ENCODE measurements at places on chromosomes 16 and 17.

GRCh38 chr16:6804461-6804860, 528.2 kb upstream of the RBFOX1 start:
- no peak for DNase-seq

DNA sequence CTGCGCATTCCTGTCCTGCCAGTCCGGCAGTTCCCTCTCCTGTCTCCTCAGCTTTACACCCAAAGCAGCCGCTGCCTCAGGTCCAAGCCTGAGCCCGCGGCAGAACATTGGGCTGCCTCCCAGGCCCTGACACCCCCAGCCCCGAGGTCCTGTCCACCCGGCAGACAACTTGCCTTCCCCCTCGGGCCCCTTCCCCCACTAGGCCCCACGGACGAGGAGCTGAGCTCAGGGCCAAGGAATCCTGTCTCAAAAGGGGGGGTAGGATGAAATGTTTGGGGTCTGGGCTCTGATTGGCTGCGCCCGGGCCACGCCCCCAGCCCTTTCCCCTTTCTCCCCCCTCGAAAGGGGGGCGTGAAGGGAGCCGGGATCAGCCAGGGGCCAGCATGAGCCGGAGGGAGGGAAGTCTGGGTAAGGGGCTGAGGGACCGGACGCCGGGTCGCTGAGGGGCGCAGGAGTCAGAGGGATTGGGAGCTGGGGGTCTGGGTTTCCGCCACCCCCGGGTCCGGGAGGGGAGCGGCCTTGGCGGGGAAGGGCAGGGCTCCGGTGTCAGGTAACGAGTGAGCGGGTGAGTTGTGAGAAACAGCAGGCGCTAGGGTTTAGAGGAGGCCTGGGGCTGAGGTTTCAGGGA, at the start of gene CTF1:
Gene CTF1 (plus strand): TSS at position 354 of the 628 bp plus-strand sequence. CDS start 30 bp downstream, at position 384.
- DNase-seq = no peak

DNA sequence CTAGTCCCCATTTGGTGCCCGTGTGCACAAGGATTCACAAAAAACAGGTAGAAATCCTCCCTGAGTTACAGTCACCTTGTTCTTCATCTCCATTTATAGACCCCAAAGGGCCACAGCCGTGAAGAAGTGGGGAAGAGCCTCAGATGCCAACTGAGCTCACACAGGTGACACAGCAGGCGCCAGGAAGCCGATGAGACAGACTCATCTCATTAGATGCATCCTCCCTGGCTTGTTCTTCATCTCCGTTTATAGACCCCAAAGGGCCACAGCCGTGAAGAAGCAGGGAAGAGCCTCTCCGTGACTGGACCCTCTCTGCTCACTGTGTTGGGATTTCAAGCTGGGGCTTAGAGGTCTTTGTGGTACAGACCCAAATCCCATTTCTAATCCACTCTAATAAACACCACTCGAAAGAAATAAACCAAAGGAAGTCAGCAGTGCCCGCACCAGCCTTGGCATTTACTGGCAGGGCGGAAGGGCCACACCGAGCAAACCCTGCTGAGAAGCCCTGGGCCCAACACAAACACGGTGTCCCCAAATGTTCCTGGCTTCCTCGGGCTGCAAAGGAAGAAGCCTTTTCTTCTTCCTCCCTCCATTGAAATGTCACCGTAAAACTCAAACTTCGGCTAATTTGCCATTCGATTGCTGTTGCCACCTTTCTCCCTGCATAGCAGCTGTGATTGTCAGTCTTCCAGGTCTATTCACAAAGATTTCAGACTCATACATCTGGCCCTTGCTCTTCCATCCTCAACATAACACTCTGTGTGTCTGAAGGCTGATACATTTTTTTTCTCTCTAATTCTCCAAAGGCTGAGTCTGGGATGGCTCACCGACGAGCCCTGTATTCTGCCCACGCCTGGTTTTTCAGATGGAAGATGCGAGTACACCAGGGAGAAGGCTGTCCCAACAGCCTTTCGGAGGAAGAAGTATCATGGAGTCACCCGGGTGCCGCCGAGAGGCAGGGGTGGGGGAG, 44.9 kb upstream of the DOC2B start:
- no peak for DNase-seq

GRCh38 chr17:49018748-49019147, 21.6 kb downstream of the IGF2BP1 start:
- DNase-seq = no peak

- peak; percentile 91 for DNase-seq
Measured at GRCh38 chr16:67393111-67393787, at the start of gene TPPP3. TSS of gene TPPP3 (minus strand) at chr16:67393498. CDS start at chr16:67391111, 2,387 bp downstream.

DNA sequence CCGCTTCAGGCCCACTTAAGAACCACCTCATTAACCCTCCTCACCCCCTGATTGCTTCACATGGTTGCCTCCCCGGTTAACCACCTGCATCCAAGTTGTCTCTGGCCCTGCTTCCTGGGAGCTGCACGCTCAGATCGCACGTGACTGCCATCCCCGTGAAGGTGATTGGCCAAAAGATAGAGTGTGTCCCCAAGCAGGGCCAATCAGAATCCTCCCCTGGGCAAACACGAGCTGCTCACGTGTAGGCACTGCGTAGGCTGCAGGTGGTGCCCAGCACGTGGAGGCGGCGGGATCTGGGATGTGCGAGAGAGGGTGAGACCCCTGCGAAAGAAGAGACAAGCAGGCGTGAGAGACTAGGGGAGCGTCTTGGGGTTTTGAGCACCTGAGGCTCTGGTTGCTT, 111.8 kb upstream of the CRHR1 start:
- DNase-seq = no peak

DNA sequence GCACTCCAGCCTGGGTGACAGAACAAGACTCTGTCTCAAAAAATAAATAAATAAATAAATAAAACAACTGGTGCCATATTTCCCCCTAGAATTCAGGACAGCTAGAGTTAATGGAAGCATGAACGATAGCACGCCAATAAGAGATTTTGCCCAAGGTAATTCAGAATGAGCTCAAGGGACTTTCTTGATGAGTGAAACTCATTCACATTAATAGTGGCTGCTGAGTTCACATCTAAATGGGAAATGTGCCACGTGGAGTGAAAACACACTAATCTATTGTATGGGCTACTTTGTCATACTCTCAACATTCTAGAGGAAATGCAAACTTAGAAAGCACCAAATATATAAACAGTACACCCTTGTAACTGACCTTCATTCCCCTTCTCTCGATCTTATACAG, 47.4 kb upstream of the PSMD7 start:
- DNase-seq = no peak

Data from amygdala (tissue), 56 donors.